Activated T-helper 1 cell treated with anti-CD3 and anti-CD28 coated beads, Interleukin-12 subunit alpha, Interleukin-12 subunit beta, Interleukin-2, Interleukin-4 antibody, amounts not matched to agents 30 ng/mL and 10 ng/mL and 1 ng/mL, durations not matched to agents 14 hours and 24 hours and 36 hours (primary cell): ENCODE measurements at places on chromosomes 5 and 9.

- no peaks in the 10 kb centered on the region for H3K4me1 ChIP-seq
- no peaks in the 10 kb centered on the region for H3K36me3 ChIP-seq
- H3K27ac ChIP-seq, result no peak overlapping the region
- no peak overlapping the region for H3K4me3 ChIP-seq
These were observed 12.9 kb upstream of the WDR38 start for GRCh38 chr9:124840300-124840833.

DNA sequence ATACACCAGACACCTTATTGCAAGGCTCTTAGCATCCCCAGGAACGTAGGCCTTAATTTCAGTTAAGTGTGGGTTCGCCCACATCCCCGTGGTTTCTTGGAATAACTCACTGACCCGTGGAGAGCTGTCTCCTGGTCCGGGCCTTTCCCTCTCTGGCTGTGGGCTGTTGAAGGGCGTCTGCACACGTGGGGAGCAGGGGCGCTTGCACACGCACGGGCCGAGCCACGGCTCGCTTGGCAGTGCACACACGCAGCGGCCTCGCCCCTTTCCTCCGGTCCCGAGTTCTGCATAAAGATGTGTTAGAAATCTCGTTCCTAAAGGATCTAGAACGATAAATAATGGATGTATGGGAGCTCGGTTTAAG lies 141.9 kb downstream of the PBX3 start:
- no peaks in the 10 kb centered on the region for H3K36me3 ChIP-seq
- peaks cover 5% of the 10 kb centered on the region for H3K4me1 ChIP-seq
- H3K27me3 ChIP-seq, result peaks cover 58% of the 10 kb centered on the region

DNA sequence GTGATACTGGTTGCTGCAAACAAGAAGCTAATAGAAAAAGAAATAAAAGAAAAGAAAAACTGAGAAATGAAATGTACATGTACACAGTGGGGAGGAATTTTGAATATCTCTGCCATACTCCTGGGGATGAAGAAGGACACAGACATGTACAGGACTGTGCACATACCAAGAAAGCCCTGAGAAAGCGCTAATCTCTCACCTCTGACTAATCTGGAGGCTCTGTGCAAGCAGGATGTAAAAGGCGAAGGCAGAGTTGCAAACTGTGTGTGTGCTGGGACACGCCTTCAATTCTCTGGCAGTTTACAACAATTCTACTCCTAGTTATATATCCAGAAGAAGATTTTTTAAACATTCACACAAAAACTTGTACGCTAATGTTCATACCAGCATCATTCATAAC lies 211.4 kb downstream of the KIAA0825 start:
- H3K4me1 ChIP-seq, result no peaks in the 10 kb centered on the region
- no peak overlapping the region for H3K4me3 ChIP-seq
- H3K27me3 ChIP-seq, result peaks cover 4% of the 10 kb centered on the region
- no peaks in the 10 kb centered on the region for H3K36me3 ChIP-seq

- H3K27me3 ChIP-seq, result no peaks in the 10 kb centered on the region
- no peak for DNase-seq
- peaks cover 61% of the 10 kb centered on the region for H3K4me1 ChIP-seq
- H3K36me3 ChIP-seq, result no peaks in the 10 kb centered on the region
These were observed 118.7 kb downstream of the TENT4A start for GRCh38 chr5:6831678-6832671.

- peaks cover 14% of the 10 kb centered on the region for H3K4me1 ChIP-seq
- no peak overlapping the region for H3K4me3 ChIP-seq
- DNase-seq, result no peak
- no peaks in the 10 kb centered on the region for H3K36me3 ChIP-seq
These were observed 4.0 kb downstream of the BRD3 start for GRCh38 chr9:134063571-134064450.

- H3K36me3 ChIP-seq, result peaks cover 12% of the 10 kb centered on the region
- peak overlapping the region; percentile 23 for H3K27ac ChIP-seq
- H3K4me1 ChIP-seq, result no peaks in the 10 kb centered on the region
- H3K27me3 ChIP-seq, result no peaks in the 10 kb centered on the region
- DNase-seq, result no peak
- no peak overlapping the region for H3K4me3 ChIP-seq
These were observed 5.7 kb downstream of the BRD3OS start for GRCh38 chr9:134030821-134031470.

GRCh38 chr5:134177369-134178095 lies 782 bp upstream of the SKP1 start:
- no peak for DNase-seq
- peaks cover 10% of the 10 kb centered on the region for H3K27me3 ChIP-seq
- peak overlapping the region; percentile 96 for H3K4me3 ChIP-seq
- H3K27ac ChIP-seq, result peak overlapping the region; percentile 97
- peaks cover 22% of the 10 kb centered on the region for H3K4me1 ChIP-seq
- H3K36me3 ChIP-seq, result peaks cover 11% of the 10 kb centered on the region

DNA sequence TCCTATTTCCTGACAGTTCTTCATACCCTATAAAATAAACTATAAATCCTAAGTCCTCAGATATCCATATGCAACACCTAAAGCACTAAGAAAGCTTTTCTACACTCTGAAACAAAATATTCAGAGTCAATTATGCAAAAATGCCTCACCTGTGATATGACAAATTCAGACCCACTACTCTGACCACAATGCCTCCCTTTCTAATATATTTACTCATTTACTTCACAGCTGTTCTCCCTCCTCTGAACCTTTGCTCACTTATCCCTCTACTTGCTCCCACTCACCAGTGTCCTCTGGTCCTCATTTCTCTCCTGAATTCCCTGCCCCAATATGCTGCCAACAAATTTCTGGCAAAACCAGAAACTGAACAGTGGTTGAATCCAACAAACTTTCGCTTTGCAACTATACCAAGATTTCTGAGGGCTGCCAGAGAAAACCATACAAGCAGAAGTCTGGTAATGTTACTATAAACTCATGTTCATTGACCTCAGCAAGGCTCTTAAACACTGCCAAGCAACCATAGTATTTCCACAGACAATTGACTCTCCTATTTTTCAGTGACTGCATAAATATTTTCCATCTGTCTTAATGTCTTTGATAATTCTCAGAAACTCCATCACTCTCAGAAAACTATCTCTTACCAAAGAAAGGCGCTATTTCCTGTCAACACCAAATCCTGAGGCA lies 7.1 kb downstream of the CCNH start:
- DNase-seq, result no peak
- H3K4me3 ChIP-seq, result no peak overlapping the region
- H3K4me1 ChIP-seq, result peaks cover 56% of the 10 kb centered on the region
- no peaks in the 10 kb centered on the region for H3K27me3 ChIP-seq
- H3K27ac ChIP-seq, result peak overlapping the region; percentile 76

DNA sequence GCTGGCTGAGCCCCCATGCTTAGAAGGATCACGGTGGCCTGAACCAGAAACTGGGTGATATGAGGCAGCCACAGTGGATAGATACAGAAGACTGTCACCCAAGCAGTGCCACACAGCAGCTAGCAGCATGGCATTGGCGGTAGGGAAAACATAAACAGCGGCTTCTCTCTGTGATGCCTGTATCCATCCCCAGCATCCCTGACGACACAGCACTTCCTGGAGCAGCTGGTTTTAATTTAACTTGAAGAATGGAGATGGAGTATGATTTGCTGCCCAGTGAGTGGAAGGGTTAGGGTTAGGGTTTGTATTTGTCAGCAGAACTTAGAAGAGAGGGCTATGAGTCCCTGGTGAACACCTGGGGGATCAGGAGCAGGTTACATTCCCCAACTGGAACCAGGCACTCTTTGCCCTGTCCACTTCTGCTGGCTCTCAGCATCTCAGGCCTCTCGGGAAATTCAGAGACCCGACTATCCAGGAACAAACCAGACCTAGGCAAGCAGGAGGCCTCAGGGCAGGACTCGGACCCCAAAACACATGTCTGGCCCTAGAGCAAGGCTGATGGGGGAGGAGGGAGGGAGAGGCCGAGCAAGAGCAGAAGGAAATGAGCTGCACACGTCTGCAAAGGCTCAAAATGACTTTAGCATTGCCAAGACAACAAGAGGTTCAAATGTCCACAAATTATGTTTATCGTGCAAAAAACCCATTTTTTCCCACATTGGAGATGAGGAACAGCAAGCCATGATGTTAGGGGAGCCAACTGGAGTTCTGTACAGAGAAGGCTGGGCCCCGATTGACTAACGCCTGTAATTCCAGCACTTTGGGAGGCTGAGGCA lies 6.5 kb upstream of the GGTA1 start:
- H3K27ac ChIP-seq, result no peak overlapping the region
- H3K27me3 ChIP-seq, result peaks cover 23% of the 10 kb centered on the region
- peaks cover 5% of the 10 kb centered on the region for H3K4me1 ChIP-seq
- DNase-seq, result no peak
- H3K4me3 ChIP-seq, result no peak overlapping the region

- H3K27ac ChIP-seq, result no peak overlapping the region
- H3K27me3 ChIP-seq, result no peaks in the 10 kb centered on the region
- H3K36me3 ChIP-seq, result peaks cover 53% of the 10 kb centered on the region
- H3K4me1 ChIP-seq, result peaks cover 6% of the 10 kb centered on the region
- no peak for DNase-seq
- no peak overlapping the region for H3K4me3 ChIP-seq
These were observed 27.6 kb downstream of the DIMT1 start for GRCh38 chr5:62376064-62376463.

DNA sequence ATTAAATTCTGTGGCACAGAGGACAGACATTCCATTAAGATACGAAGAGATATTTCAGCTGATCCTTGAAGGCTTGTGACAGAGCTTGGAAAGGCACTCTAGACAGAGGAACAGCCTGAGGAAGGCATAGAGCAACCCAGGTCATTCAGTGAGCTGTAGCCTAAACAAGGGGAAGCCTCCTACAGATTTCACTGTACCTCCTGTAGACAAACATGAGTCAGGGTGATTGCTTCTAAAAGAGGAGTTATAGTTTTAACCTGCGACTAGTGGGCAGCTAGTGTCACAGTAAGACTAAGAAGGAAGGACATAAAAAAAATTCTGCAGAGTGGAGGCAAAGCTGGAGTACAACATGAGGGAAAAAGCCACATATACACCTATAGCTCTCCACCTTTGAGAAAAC lies 43.5 kb upstream of the ANKDD1B start:
- H3K4me3 ChIP-seq, result peak overlapping the region; percentile 73
- H3K4me1 ChIP-seq, result peaks cover 45% of the 10 kb centered on the region
- peaks cover 41% of the 10 kb centered on the region for H3K36me3 ChIP-seq
- peak overlapping the region; percentile 81 for H3K27ac ChIP-seq

DNA sequence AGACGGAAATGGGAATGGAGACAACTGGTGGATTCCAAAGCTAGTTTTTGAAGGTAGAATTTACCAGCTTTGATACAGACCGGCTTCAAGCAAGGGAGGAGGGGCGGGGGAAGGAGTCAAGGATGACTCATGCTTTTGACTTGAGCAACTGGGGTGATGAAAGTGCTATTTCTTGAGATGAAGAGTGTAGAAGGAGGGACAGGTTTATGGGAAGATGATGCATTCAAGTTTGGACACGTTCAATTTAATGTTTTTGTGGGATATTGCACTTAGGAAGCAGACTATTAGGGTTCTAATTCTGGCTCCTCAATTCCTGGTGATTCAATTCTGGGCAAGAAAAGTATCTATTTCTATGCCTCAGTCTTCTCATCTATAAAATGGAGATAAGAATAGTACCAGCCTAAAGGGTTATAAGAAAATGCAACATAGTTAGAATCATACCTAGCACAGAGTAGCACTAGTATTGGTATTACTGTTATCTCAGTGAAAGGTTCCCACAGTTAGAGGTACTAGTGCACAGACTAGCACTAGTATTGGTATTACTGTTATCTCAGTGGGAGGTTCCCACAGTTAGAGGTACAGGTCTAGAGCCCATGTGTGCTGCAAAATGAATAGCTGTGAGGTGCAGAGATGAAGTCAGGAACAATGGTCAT lies 4.6 kb downstream of the NIPAL4 start:
- peak overlapping the region; percentile 83 for H3K27ac ChIP-seq
- H3K4me1 ChIP-seq, result peaks cover 48% of the 10 kb centered on the region
- H3K27me3 ChIP-seq, result peaks cover 17% of the 10 kb centered on the region
- peak; percentile 42 for DNase-seq
- H3K4me3 ChIP-seq, result peak overlapping the region; percentile 36

GRCh38 chr5:82336226-82336958 lies 58.2 kb upstream of the RPS23 start:
- no peak overlapping the region for H3K27ac ChIP-seq
- H3K4me3 ChIP-seq, result no peak overlapping the region
- peaks cover 2% of the 10 kb centered on the region for H3K27me3 ChIP-seq
- H3K4me1 ChIP-seq, result peaks cover 15% of the 10 kb centered on the region

GRCh38 chr9:127307802-127308201 lies 43.2 kb downstream of the GARNL3 start:
- peaks cover 25% of the 10 kb centered on the region for H3K27me3 ChIP-seq
- no peaks in the 10 kb centered on the region for H3K4me1 ChIP-seq
- DNase-seq, result no peak
- H3K36me3 ChIP-seq, result no peaks in the 10 kb centered on the region
- H3K4me3 ChIP-seq, result no peak overlapping the region

DNA sequence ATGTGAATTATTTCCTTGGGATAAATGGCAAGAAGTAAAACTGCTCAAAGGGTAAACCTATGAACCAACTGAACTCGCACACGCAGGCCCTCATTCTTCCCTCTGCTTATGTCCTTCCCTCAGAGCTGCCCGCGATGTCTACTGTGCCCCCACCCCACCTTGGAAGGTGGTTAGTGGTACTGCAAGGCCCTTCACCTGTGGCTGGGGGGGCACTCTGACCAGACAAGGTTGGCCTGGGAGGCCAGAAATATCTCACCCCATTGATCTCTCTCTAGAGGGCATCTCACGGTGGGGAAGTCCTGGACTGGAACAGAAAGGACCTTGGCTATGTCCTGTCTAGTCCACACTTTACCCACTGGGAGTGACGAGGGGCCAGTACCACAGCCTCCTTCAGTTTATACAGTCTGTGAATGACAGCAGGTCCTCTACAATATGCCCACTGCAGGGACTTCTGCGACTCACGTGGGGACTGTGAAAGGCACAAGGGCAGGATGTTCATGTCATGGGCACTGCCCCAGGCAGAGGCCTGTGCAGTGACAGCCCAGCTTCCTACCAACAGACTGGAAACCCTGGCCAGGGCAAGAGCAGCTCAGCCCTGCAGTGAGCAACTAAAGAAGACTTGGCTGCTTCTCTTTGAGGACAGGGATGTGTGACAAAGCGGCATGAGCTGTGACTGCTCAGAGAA lies 56.8 kb upstream of the SYNPO start:
- H3K27ac ChIP-seq, result no peak overlapping the region
- DNase-seq, result no peak
- H3K4me3 ChIP-seq, result no peak overlapping the region
- H3K27me3 ChIP-seq, result peaks cover 13% of the 10 kb centered on the region

DNA sequence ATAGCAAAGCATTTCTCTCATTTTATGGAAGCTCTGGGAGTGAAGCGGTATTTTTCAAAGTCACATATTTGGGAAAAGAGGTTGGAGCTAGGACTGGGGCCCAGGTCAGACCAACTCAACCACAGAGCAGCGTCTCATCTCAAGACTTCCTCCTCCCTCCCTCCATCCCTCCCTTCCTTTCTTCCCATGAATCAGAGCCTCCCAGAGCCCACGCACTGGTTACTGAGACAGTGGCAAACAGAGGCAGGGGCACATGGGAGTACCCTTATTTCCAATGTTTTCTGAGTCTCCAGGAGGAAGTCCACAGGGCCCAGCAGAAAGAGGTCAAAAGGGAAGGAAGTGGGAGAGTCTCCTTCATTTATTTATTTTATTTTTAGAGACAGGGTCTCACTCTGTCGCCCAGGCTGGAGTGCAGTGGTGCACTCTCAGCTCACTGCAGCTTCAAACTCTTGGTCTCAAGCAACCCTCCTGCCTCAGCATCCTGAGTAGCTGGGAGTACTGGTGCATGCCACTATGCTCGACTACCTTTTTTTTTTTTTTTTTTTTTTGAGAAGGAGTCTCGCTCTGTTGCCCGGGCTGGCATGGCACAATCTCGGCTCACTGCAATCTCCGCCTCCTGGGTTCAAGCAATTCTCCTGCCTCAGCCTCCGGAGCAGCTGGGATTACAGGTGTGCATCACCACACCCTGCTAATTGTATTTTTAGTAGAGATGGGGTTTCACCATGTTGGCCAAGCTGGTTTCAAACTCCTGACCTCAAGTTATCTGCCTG lies 52.5 kb upstream of the CDKN2AIPNL start:
- H3K4me3 ChIP-seq, result no peak overlapping the region
- peaks cover 3% of the 10 kb centered on the region for H3K27me3 ChIP-seq
- H3K4me1 ChIP-seq, result peaks cover 17% of the 10 kb centered on the region
